ENCODE measurements at places on chromosomes 7 and 10.

- DNase-seq = no peak
Observed at GRCh38 chr10:132129431-132129830, 57.3 kb upstream of the DPYSL4 start.

DNA sequence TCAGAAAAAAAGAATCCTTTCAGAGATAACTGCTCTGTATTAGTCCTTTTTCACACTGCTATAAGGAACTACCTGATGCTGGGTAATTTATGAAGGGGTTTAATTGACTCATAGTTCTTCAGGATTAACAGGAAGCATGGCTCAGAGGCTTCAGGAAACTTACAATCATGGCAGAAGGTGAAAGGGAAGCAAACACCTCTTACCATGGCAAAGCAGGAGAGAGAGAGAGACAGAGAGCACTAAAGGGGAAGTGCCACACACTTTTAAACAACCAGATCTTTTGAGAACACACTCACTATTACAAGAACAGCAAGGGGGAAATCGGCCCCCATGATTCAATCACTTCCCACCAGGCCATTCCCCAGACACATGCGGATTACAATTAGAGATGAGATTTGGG lies 114.2 kb downstream of the TES start:
- DNase-seq = no peak

DNA sequence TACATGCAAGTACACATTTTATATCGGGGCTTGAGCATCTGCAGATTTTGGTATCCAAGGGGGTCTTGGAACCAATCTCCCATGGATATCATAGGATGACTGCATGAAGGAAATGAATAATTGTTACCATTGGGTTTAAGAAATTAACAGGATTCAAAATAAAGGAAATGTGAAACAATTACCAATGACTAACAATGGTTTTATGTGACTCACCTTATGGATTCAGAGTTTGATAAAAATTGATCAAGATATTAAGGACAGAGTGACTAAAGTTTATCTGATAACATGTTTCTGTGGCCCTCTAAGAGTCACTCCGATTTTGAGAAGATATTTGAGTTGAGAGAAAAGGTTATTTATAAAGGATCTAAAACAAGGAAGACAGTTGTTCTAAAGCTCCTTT lies 93.0 kb upstream of the ODAD2 start:
- DNase-seq = no peak

DNA sequence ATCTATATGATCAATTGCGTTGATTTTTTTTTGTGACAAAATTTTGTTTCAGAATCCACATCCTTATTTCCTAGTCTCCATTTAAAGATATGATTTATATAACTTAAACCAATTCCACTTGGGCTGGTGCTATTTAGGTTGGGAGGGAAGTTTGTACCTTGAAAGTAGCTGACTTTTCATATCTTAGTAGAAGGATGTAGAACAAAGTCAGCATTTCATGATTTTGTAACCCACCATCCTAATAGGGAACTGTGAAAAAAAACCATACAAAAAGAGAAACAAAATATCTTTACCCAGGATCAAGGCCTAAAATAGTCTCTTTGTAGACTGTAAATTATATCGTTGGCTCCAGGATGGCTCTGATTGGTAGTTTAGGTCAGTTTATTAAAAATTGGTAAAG lies 8.3 kb downstream of the HECTD2 start:
- DNase-seq = peak; percentile 15

- no peak for DNase-seq
Observed at GRCh38 chr10:133243593-133243992, 5.9 kb downstream of the VENTX start.

GRCh38 chr7:129067943-129068548 lies 13.1 kb upstream of the TNPO3 start:
- no peak for DNase-seq

- DNase-seq = no peak
Observed at GRCh38 chr10:9833942-9834341, 1183.7 kb upstream of the CELF2 start.

DNA sequence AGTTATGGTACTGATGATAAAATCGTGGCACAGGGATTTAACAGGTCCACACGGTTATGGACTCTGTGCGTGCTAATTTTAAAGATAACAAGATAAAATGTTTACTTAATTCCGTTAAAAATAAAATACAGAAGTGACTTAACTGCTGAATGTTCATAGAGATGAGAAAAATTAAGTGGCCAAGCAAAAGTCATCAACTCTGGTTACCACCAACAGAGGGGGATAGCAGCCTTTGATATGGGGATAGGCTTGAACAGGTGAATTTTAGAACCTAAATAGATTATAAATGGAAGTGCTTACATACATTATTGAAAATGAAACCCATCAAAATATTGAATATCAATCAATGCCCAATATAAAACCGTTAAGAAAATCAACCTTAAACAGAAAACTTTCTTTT lies 245.0 kb downstream of the WDR37 start:
- DNase-seq = no peak

- DNase-seq = no peak
Observed at GRCh38 chr7:26687032-26687431, 177.4 kb downstream of the SKAP2 start.

DNA sequence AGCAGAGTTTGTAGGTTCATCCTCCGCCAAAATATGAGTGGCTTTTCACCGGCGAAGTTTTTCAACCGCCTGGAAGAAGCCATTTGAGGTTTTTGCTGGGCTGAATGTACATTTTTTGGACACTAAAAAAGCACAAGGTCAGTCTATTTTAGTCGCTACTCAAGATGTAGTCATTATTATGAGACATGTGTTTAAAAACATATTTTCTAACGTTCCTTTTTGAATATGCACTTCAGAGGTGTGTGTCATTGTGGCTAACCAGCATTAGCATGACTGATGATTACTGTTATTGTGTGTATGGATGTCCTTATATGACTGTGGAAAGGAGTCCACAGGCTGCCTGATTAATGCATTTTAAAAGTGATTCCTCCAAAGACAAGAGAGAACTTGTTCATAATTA lies 605.4 kb downstream of the INHBA start:
- no peak for DNase-seq

DNA sequence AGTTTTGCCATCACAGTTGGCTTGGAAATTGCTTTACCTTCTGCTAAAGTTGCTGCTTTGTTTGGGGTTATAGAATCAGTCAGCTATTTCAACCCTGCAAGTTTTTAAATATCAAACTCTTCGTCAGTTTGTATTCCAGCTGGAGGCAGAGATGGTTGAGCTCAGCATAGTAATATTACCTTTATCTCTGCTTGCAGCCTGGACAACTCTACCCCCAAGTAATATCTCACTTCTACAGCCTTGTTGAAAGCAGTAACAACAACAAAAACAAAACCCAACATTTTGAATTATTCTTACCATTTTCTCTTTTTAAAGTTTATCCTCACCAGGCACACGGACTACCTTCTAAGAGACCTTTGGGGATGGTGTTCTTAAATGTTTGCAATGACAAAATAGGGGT lies 239.1 kb upstream of the PHF14 start:
- no peak for DNase-seq

Measured in Ammon's horn (tissue), 1 donor.